ENCODE measurements at places on chromosomes 6 and 20.

- no peak for DNase-seq
These were observed 106.3 kb downstream of the NKAIN2 start for GRCh38 chr6:123909989-123910388.

GRCh38 chr6:43900916-43901732 is 131.1 kb downstream of the VEGFA start:
- no peak for DNase-seq

DNA sequence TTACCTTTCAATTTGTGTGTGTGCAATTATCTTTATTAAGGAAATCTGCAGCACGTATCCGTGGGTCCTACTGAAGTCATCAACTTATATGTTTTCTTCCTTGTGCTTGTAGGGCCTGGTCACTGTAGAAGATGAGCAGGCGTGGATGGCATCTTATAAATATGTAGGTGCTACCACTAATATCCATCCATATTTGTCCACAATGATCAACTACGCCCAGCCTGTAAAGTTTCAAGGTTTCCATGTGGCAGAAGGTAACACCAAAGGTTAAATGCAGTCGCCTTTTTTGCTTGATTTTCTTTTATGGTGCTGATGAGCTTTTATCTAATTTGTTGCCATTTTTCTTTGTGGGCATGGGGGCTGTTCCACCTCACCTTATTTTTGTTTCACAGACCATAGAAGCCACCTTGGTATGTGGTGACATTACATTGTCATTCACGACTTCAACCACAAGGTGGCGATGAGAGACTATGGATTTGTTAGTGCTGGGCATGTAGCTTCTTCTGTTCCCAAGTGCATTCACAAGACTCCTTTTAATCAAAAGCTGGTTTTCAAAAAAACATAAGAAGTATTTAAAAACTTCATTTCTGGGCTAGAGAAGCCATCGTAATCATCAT is 106.5 kb upstream of the LAMP5 start:
- peak; percentile 84 for DNase-seq

DNA sequence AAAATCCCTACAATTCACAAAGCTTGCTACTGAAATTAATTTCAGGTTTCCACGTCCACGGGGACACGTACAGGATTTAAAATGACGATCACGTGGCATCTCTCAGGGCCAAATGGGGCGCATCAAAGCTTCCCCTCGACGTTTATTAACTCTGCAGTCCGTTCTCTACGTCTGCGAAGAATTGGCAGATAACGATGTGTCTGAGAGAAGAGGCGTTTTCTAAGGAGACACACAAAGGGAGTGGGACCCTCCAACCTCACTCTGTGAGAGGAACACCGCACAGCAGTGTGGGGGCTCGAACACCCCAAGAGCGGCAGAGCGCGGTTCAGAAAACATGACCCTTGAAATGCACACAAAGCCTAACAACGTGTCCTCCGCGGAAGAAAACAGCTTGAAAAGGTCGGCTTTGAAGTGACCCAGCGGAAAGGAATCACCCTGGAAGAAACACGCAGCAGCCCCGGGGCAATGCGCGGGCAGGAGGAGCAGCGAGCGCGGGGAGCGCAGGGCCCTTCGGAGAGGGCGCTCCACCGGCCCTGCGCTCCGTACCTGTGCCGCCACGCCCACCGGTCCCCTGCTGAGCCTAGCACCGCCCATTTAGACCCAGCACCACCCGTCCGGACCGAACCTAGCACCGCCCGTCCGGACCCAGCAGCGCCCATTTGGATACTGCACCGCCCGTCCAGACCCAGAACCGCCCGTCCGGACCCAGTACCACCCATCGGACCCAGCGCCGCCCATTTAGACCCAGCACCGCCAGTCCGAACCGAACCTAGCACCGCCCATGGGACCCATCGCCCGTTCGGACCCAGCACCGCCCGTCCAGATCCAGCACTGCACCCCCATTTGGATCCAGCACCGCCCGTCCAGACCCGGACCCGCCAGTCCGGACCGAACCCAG is 1.1 kb upstream of the AFDN start:
- peak; percentile 54 for DNase-seq

DNA sequence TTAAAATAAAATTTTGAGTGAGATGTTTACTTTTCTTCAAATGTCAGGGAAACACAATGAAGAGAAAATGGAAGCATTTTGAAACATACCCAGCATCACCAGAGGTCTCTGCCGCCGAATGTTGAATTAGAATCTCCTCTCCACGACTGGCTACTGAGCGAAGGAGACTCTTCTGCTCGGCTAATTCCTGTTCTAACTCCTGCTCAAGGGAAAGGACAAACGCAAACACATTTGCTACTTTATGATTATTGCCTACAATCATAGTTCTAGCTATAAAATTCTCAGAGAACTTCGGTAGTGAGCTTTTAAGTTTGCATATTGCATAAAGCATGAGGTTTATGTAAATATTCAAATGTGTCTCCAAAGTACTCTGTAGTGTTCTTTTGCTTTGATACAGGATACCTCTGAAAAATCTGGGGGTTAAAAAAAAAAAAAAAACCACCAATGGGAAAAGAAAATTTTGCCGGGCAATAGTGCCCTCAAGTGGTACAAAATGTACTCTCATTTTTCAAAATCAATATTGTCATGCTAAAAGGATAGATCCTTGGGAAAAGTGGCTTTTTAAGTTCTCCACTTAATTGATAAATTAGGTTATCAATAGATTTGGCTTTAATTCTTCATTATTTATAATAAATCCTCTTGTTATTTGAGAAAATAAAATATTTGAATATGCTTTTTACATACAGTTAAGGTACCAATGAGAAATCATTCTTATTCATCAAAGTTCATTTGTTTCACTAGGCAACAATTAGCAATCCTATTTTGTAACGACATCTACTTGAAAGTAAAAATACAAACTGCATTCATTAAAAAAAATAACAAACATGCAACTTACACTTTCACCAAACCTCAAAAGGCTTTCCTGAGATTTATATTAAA is 369.0 kb downstream of the SYNE1 start:
- DNase-seq = peak; percentile 44

DNA sequence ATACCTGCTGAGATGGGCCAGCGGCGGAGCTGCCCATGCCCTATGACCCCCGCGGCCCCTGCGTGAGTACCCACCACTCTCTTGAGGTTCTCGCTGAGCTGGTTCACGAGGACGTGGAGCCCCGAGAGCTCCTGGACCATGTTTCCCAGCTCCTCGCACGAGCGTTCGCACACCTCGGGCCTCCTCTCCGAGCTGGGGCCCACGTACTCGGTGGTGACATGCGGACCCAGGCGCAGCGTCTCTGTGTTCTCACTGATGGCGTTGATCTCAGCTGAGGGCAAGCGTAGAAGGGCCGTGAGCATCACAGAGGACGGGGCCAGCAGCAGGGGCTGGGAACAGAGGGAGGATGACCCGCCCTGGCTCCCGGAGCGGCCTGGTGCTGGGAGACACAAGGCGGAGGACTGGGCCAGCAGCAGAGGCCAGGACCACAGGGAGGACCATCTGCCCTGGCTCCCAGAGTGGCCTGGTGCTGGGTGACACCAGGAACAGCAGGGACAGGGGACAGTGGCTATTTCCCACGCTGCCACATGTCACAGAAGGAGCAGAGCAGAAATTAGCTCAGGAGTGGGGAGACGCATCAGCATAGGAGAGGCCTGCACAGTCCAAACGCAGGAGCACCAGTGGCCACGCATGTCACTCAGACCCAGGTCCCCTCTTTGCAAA is 11.8 kb downstream of the THBS2 start:
- DNase-seq = no peak

DNA sequence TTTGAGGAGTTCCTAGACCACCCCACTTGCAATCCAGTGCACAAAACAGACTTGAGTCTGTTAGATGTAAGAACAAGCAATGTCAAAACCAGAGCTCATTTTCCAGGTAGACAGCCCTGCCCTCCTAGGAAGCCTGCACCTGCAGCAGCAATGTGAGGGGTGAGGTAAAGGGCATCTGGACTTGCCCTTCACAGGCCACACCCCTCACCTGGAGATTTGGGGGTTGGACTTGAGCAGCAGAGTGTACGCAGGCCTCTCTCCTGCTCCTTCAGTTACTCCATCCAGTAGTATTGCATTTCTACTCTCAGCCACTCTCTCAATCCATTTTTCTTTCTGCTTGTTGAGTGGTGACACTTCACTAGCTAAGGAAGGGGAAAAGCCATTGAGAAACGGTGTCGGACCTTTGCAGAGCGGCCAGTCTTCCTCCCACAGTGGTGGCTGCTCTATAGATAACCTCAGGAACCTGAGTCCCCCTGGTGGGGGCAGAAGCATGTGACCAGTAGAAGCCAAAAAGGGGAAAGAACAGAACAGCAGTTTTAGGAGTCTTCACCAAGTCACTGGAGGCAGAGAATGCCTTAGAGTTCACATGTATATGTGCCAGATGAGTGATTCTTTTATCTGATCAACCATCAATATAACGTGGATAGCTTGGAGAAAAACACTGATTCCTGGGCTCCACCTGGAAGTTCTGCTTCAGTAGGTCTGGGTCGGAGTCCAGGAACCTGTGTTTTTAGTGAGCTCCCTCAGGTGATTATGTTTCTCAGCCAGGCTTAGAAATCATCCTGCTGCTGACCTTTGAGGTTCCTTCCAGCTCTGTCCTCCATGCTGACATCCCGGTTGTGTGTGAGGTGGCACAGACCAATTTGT is 28.0 kb downstream of the ARFGEF2 start:
- no peak for DNase-seq

DNA sequence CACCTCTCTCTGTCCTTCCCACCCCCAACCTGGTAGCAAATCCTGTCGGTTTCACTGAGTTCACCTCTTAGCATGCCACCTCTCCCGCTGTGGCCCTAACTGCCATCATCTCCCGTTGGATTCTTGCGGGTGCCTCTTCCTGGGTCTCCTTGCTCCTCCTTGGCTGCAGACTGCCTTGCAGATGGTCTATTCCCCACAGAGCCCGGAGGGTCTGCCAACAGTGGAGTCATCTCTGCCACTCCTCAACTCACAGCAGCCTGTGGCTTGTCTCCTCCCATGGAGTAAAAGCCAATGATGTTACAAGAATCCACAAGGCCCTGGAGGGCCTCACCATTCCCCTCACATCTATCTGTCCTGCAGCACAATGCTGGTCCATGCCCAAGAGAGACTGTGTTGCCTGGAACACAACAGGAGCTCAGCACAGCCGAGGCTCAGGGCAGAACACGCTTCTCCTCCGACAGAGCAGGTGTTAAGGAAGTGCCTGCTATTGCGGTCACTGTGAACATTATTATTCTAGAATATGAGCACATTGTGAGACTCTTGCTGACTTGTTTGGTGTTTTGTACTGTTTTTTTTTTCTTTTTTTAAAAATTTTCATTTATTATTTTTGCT is 241.8 kb upstream of the SULF2 start:
- DNase-seq = no peak

- DNase-seq = peak; percentile 15
These were observed 88.6 kb downstream of the RNF217 start for GRCh38 chr6:125050663-125051318.

GRCh38 chr6:23735151-23735550 is 390.9 kb upstream of the NRSN1 start:
- no peak for DNase-seq

- peak; percentile 40 for DNase-seq
These were observed 8.5 kb downstream of the JARID2 start for GRCh38 chr6:15254070-15254975.

- DNase-seq = no peak
These were observed 21.6 kb downstream of the JAG1 start for GRCh38 chr20:10652185-10652584.

GRCh38 chr6:105603788-105604586 is 201.1 kb upstream of the PREP start:
- no peak for DNase-seq

- peak; percentile 47 for DNase-seq
These were observed 47.8 kb downstream of the GMPR start for GRCh38 chr6:16286151-16286522.

GRCh38 chr6:51479296-51479695 is 608.1 kb downstream of the PKHD1 start:
- DNase-seq = no peak

- DNase-seq = no peak
These were observed 15.7 kb upstream of the TGM2 start for GRCh38 chr20:38180781-38181180.

GRCh38 chr6:25424303-25424702 is 145.1 kb downstream of the CARMIL1 start:
- no peak for DNase-seq

- DNase-seq = peak; percentile 64
These were observed 20.5 kb downstream of the GCLC start for GRCh38 chr6:53524455-53524815.

DNA sequence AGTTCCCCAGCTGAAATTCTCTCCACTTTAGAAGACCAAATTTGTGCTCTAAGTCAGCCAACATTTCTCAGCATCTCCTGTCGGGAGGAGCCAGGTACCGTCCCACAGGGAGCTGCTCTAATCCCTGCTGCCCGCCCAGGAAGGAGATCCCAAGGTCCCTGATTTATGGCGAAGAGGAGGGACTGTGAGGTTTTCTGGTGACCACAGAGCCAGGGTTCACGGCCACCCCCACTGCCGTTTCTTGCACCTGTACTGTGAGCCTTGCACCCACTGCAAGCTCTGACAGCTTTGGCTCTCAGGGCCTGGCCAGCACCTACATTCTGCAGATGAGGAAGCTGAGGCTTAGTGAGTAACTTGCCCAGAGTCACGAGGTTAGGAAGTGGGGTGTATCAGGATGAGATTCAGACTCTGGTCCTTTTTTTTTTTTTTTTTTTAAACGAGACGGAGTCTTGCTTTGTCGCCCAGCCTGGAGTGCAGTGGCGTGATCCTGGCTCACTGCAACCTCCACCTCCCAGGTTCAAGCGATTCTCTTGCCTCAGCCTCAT is 34.9 kb downstream of the FOXC1 start:
- no peak for DNase-seq

DNA sequence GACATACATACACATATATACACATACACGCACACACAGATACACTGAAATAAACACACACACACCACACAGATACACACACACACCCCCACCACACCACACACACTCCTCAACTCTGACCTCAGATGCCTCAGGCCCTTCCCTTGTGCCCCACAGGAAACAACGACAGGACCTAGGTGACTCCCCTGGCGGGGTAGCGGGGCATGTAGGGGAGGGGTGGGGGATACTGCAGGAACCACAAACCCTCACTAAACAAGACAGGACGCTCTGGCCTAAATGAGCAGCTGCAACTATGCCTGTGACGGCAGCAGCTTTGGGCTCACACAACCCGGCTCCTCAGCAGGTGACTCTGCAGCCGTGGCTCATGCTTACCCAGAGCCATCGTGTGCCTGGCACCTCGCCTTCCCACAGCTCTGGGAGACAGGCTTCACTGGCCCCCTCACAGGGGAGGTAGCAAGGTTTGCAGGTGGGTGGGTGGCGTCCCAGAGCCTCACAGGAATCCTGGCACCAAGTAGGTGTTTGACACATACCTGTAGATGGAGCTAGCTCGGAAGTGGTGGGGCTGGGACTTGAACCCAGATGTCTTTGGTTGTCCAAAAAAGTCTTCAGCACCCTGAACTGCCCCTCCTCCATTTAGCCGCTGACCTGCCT is 100.8 kb downstream of the GRM4 start:
- no peak for DNase-seq

- no peak for DNase-seq
These were observed 194.9 kb upstream of the SMLR1 start for GRCh38 chr6:130632277-130632676.

GRCh38 chr6:41103847-41104246 is 31.1 kb downstream of the NFYA start:
- DNase-seq = no peak

GRCh38 chr6:125939791-125940190 is 16.8 kb upstream of the HINT3 start:
- DNase-seq = no peak
